Stimulated activated CD8-positive, alpha-beta memory T cell treated with anti-CD3 and anti-CD28 coated beads, Interleukin-4, amount 100 ng/mL, for 48 hours (primary cell): ENCODE measurements at places on chromosomes 3 and 15.

DNA sequence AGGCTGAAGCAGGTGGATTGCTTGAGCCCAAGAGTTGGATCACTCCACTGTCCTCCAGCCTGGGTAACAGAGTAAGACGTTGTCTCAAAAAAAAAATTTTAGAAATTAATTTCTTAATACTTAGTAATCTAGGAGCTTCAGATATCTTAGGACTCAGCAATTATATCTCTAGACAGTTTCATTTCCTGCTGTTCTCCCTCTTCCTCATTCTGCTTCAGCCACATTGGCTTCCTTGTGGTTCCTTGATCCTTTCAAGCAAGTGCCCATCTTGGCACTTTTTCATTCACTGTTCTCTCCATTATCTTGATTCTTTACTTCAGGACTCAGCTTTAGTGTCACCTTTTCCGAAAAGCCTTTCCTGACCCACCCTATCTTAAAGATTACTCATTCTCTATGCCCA, 22.5 kb downstream of the TMEM202 start:
- DNase-seq: no peak

DNA sequence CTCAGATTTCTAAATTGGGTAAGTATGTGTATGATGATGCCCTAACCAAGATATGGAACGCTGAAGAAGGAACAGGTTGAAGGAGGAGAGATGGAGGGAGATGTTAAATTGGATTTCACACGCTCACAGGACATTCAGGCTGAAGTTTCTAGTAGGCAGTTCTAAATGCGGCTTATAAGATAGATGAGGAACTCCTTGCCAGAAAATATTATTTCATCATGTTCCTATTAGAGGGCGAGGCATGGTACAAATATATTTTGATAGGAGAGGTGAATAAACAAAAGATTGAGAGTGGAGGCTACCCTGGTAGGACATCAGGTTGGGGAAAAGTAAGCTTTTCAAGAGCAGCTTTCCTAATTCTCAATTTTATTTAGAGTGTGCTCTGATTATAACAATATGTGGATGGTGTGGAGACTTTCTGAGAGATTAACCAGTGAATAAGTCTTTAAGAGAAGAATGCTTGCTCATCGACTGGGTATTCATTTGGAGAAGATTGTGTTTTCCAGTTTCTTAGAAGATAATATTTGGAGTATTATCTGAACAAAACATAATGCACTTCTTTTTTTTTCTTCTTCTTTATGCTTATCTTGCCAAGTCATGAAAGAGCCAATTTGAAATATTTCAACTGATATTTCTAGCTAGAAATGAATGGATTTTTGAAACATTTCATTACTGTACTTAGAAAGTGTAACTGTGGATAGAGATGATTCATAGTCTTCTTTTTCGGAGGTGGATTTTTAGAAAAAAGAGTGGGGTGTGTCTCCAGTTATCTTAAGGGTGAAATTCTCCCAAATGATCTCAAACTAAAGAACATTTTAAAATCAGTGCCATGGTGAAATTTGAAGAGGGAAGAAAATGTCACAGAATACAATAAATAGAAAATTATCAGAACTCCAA, 88.5 kb downstream of the B3GALNT1 start:
- DNase-seq: no peak

GRCh38 chr3:128480717-128481437, 12.1 kb downstream of the GATA2 start:
- no peak for DNase-seq

DNA sequence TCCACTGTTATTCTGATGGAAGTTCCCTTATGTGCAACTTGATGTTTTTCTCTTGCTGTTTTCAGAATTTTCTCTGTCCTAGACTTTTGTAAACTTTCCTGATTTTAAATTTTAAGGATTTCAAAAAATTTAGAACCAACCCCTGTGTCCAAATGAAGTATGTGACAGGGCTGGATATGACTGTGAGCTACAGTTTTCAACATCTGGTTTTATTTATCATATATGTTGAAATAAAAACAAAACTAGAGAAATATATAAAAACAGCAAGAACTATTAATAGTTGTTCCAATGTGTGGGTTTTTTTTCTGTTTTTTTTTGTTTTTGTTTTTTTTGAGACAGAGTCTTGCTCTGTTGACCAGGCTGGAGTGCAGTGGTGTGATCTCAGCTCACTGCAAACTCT, 47.4 kb upstream of the PSMD6 start:
- no peak for DNase-seq

DNA sequence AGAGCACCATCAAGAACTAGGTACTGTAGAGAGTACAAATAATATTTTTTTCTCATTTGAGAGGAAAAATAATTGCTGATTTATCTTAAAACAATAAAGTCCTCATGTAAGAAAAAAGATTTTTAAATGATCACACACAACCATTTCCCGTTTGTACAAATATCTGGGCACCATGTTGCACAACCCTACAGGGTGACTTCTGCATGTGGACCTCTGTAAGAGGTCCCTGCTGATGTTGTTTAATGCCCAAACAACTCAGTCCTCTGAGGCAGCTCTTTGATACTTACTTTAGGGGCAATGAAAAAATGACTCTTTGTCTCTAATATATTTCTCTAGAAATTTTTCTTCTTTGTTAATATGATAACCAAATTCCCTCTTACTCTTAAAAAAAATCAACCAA, 168.1 kb upstream of the SATB1 start:
- no peak for DNase-seq

GRCh38 chr15:95757171-95757570, 573.3 kb upstream of the NR2F2 start:
- DNase-seq: no peak

GRCh38 chr15:78340231-78341056, at the start of gene CRABP1:
Gene CRABP1, plus strand, starts transcription at chr15:78340353. Its CDS starts 76 bp downstream, at chr15:78340429.
- no peak for DNase-seq

DNA sequence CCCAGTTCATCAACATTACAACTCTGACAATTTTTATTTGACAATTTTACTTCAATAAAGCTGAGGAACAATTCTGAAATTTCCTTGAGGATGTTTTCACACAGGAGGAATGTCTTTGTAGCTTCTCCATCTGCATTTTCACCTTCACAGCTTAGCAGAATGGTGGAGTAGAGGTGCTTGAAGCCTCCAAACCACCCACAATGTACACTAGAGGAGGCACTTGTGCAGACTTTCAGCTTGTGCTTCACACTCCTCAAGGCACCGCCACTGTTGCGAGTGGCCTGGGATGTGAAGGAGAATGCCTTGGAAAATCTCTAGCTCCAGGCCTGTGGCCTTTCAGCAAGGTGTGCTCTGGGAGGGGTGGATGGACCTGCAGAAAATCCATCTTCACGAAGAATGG, 181.9 kb downstream of the EPHB1 start:
- no peak for DNase-seq

- no peak for DNase-seq
Observed at GRCh38 chr3:30605005-30605404, 1.4 kb upstream of the TGFBR2 start.

DNA sequence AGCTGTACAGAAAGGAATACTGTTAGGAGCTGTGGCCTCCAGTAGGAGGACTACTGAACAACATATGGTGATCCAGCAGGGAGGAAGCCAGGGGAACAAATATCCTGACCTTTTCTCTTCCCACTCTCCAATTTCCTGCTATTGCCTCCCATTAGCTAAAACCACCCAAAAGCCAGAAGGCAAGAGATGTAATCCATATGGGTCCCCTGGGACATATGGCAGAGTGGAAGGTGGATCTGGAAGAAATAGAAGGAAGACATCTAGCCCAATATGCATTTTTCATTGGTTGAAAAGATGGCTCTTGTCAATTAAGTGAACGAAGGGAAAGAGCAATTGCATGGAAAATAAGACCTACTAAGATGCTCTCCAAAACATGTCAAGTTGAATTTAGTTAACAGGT, 167.2 kb downstream of the CNTN3 start:
- DNase-seq: no peak

GRCh38 chr3:1423566-1424089, 330.8 kb downstream of the CNTN6 start:
- no peak for DNase-seq

DNA sequence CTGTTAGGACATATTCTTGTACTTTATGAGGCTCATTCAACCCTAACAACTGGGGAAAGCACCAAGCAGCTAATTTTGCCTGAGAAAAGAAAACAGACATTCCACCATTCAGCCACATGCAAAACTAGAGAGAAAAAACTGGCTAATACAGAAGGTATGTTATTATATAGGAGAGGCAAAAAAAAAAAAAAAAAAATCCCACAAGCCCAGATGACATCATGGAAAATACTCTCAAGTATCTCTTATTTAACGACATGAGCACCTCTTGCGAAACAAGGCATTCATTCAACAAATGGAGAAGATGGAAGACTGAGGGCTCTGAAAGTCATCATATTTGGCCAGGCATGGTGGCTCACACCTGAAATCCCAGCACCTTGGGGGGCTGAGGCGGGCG, 61.5 kb downstream of the PRICKLE2 start:
- no peak for DNase-seq

DNA sequence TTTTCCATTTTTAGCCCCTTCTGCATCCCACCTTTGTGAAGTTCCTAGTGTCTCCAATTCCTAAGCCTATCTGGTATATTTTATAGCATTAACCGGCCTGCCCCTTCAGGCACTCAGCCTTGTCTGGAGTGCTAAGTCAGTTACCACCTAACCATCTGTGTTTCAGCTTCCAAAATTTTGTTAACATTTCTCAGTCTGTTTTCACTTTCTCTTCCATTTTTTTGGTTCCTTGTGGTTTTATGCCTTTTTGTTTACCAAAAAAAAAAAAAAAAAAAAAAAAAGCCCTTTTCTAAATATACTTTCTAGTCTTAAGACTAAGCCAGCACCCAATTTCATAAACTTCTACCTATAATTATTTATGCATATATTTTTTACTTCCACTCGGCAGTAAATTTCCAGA, 92.4 kb downstream of the CSNK1G1 start:
- DNase-seq: no peak

DNA sequence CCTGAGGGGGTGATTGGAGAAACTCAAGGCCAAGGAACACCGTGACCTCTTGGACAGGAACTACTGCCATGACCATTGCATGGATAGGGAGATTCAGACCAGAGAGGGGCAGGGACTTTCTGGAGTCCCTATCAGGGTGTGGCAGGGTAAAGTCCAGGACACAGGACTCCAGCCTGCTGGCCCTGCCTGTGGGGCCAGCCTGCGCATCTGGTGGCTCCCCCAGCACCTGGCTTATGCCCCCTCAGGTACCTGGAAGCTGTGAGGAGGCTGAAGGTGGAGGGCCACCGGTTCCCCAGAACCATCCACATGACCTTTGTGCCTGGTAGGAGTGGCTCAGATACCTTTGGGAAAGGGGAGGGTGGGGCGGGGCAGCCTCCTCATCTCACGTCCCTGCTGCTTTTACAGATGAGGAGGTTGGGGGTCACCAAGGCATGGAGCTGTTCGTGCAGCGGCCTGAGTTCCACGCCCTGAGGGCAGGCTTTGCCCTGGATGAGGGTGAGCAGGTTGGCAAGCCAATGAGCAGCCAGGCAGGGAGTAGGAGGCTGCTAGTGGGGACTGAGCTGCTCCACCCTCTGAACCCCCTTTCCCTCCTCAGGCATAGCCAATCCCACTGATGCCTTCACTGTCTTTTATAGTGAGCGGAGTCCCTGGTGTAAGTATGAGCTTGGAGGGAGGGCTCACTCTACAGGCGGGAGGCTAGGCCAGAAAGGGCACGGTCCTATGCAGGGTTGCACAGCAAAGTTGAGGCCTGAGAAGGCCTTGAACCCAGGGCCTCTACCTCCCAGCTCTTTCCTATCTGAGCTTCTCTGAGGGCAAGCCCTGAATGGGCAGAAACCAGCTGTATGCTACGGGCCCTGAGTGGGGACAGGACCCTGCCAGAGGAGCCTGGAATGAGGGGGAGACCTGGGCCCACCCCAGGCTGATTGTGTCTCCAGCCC, 2.9 kb downstream of the ACY1 start:
- no peak for DNase-seq

DNA sequence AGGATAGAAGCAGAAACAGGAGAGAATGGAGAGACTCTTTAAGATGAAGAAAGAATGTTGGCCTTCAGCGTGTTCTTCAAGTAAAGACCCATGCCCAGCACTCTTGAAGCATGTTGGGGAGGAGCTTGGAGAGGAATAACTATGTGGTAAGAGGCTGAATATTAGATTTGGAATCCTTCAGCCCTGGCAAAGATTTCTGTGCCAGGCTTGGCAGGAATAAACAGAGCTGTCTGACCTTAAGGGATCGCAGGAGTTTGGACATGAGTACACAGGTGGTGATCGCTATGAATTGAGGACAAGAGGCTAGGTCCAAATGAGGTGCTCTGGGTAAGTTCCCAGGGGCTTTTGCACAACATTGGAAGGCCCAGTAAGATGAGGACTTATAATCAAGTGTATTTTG, 132.6 kb upstream of the TBL1XR1 start:
- no peak for DNase-seq

DNA sequence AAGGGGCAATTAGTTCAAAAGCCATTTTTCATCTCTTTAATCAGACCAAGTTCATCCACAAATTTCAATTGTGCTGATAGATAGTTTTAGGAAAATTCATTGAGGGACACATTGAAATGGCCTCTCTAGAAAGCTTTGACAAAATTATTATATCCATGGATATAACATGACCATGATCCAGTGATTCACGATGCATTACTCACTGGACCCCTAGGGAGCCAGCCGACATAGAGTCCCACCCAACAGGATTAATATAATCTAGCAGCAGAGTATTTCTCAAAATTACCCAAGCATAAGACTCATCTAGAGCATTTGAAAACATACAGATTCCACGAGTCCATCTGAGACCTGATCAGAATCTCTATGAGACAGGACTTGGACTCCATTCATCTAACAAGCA, 100.3 kb downstream of the FRMD5 start:
- no peak for DNase-seq

GRCh38 chr3:72052841-72053409, 268.0 kb upstream of the PROK2 start:
- no peak for DNase-seq

DNA sequence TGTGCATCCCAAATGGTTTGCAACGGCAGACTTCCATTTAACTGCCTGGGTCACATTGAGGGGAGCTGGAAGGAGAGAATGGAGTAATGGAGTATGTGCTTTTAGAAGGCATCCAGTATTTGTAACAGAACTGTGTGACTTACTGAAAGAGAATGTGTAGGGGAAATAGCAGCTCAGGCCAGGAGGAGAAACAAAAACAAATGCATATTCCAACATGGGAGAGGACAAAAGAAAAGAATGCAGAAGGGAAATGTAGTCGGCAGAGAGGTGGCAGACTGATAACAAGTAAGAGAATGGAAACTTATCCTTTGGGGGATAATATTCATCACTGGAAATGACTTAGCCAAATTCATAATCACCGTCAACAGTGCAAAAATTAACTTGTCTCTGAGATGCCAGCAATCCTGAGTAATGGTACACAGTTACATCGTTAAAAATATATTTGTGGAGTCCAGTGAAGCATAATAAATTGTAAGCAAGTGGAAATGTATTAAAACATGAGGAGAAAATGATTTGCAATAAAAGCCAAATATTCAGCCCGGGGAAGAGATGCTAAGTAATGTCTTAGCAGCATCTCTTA, 294.9 kb upstream of the SGO1 start:
- no peak for DNase-seq
